NCI-H526 treated with DMSO at 0.1 percent for 48 hours (cell line): ENCODE measurements at places on chromosomes 1 and 21.

DNA sequence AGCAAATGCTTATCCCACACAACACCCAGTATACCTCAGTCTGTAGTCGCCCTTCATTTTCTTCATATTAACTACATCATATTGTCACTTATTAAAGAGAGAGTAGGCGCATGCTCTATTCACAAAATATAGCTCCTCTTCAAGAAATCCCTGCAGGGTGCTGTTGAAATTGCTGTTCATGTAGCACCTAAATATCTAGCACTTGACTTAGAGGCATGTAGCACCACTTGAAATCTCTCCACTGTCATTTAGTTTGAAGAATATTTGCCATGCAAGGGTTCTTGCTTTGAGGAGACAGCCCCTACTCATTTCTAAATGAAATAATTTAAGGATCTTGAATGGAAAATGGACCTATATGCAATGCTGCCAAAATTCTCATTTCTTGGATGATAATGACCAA lies 20.9 kb upstream of the LRRC8B start:
- DNase-seq, result no peak

- DNase-seq, result no peak
Observed at GRCh38 chr1:244675167-244675566, 22.2 kb downstream of the DESI2 start.

GRCh38 chr1:64826991-64827390 lies 82.1 kb downstream of the RAVER2 start:
- no peak for DNase-seq

DNA sequence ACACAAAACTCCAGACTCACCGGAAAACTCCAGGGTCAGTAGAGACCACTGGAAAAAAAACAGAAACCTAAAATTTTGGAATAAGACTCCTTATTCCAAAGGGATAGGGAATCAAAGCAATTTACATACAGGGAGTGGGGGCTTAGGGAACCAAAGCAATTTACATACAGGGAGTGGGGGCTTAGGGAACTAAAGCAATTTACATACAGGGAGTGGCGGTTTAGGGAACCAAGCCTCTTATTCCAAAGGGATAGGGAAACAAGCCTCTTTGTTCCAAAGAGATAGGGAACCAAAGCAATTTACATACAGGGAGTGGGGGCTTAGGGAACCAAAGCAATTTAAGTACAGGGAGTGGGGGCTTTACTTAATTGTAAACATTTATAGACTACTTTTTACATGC lies 28.4 kb upstream of the TTLL7 start:
- DNase-seq, result peak; percentile 78

GRCh38 chr1:49728377-49728776 lies 295.4 kb downstream of the AGBL4 start:
- no peak for DNase-seq

- DNase-seq, result no peak
Observed at GRCh38 chr1:30746212-30747032, 11.2 kb downstream of the LAPTM5 start.

- no peak for DNase-seq
Observed at GRCh38 chr1:10299151-10299550, 88.8 kb downstream of the KIF1B start.
